ENCODE measurements at places on chromosomes 11 and 22.

DNA sequence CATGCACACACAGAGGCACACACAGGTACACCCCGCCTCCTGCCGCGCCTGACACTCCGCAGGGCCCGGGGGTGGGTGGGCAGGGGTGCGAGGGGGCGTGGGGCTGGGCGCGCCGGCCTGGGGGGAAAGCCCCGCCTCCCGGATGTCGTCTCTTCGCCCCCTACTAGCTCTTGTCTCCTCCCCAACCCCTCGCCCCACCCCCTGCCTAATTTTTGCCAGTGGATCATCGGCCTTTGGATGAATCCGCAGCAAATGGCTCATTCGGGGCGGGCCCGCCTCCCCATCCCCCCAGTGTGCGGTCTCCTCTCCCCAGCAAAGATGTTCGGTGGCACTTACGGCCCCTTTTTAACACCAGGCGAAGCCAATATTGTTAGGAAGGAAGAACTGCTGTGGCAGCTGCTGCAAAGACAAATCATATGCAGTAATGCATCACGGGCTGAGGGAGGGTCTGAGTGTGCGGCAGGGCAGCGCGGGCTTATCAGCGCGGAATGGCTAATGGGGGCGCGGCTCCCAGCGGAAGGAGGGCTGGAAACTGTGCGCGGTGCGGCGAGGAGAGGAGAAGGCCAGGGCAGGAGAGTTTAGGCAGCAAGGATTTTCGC is 13.4 kb upstream of the NECTIN1 start:
- no peak for DNase-seq

GRCh38 chr11:87359401-87359800 is 321.7 kb downstream of the TMEM135 start:
- DNase-seq: no peak

- no peak for DNase-seq
Observed at GRCh38 chr22:45242778-45243191, 2.1 kb upstream of the KIAA0930 start.

DNA sequence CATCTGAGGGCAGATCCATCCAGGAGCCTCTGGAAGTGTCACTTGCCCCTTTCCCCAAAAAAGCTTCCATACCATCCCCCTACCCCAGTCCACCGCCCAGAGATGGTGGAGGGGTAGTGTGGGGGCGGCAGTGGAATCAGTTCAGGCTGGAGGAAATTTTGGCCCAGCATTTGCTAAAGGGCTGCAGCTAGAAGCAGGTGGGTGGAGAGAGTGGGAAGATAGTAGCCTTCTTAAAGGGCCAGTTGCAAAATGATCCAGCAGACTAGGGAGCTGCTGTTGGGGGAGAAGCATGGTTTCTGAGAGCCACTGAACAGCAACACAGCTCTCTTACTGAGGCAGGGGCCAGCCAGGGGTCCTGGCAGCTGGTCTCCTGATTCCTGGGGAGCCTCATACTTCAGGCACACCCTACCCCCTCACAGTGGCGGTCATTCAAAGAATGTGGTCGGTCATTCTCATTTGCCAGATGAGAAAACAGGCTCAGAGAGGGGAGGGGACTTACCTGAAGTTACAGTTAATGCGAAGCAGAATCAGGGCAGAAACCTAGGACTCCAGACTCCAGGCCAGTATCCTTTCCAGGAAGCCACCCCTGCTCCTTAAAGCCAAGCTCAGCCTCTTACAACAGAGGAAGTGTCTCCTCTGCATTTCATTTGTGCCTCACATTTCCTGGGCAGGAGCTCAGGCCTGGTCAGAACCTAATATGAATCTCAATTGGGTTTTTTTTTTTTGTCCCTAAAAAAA is 5.4 kb downstream of the SEC14L2 start:
- DNase-seq: no peak

DNA sequence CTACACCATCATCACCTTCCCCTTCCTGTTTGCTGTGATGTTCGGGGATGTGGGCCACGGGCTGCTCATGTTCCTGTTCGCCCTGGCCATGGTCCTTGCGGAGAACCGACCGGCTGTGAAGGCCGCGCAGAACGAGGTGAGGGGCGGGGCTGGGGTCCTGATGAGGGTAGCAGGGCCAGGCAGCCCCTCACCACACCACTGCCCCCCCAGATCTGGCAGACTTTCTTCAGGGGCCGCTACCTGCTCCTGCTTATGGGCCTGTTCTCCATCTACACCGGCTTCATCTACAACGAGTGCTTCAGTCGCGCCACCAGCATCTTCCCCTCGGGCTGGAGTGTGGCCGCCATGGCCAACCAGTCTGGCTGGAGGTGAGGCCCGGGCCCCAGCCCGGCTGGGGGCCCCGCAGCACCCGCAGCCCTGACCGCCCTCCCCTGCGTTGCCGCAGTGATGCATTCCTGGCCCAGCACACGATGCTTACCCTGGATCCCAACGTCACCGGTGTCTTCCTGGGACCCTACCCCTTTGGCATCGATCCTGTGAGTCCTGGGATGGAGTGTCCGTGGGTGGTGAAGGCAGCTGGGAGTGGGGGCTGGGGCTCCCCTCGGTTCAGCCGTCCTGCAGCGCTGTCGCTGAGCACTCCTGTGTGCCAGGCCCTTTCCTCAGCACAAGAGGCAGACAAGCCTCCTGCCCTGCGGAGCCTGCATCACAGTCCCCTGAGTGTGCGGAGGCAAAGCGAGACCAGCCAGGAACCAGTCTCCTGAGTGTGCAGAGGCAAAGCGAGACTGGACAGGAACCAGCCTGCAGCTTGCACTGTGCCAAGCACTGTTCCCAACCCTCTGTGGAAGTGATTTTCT is 8.8 kb downstream of the TCIRG1 start:
- DNase-seq: no peak

GRCh38 chr11:79312617-79313529 is 128.0 kb downstream of the TENM4 start:
- DNase-seq: no peak

All from stimulated activated CD4-positive, alpha-beta T cell treated with anti-CD3 and anti-CD28 coated beads, TNF-alpha, amount 100 ng/mL, for 1 hour (primary cell).